ENCODE measurements at places on chromosomes 3 and 15.

- no peak overlapping the region for H3K4me3 ChIP-seq
- no peaks in the 10 kb centered on the region for H3K36me3 ChIP-seq
- H3K27me3 ChIP-seq: peaks cover 2% of the 10 kb centered on the region
- peaks cover 9% of the 10 kb centered on the region for H3K4me1 ChIP-seq
Observed at GRCh38 chr3:100634493-100635272, 25.3 kb downstream of the ADGRG7 start.

- peaks cover 3% of the 10 kb centered on the region for H3K4me1 ChIP-seq
- DNase-seq: no peak
- H3K27ac ChIP-seq: no peak overlapping the region
- H3K27me3 ChIP-seq: no peaks in the 10 kb centered on the region
- H3K4me3 ChIP-seq: no peak overlapping the region
Observed at GRCh38 chr15:80760960-80761359, 18.2 kb upstream of the CEMIP start.

GRCh38 chr15:66496951-66497501 lies 536 bp downstream of the SNAPC5 start:
- H3K27me3 ChIP-seq: no peaks in the 10 kb centered on the region
- peak overlapping the region; percentile 91 for H3K4me3 ChIP-seq
- H3K4me1 ChIP-seq: peaks cover 64% of the 10 kb centered on the region

GRCh38 chr3:49198611-49199230 lies 27.3 kb downstream of the KLHDC8B start:
- H3K4me1 ChIP-seq: no peaks in the 10 kb centered on the region
- no peaks in the 10 kb centered on the region for H3K36me3 ChIP-seq
- no peak for DNase-seq
- peaks cover 9% of the 10 kb centered on the region for H3K27me3 ChIP-seq

DNA sequence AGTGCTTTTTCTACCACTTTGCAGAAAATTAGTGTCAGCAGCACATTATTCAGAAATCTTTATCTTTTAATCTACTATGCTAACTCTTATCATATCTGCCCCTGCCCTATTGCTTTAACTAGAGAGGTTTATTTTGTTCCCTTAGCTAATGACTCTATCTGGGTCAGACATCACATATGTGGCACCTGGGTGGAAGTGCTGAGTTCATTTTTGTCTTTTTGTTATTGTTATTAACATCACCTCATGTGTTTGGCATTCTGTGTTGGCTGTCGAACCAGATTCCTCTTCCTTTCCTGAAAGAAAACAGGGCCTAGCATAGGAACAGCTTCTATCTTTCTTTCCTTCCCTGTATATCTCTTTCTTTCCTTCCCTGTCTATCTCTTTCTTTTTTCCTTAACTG lies 100.7 kb downstream of the RBMS3 start:
- H3K27me3 ChIP-seq: no peaks in the 10 kb centered on the region
- H3K4me3 ChIP-seq: no peak overlapping the region
- no peaks in the 10 kb centered on the region for H3K4me1 ChIP-seq
- no peak for DNase-seq
- H3K36me3 ChIP-seq: no peaks in the 10 kb centered on the region

DNA sequence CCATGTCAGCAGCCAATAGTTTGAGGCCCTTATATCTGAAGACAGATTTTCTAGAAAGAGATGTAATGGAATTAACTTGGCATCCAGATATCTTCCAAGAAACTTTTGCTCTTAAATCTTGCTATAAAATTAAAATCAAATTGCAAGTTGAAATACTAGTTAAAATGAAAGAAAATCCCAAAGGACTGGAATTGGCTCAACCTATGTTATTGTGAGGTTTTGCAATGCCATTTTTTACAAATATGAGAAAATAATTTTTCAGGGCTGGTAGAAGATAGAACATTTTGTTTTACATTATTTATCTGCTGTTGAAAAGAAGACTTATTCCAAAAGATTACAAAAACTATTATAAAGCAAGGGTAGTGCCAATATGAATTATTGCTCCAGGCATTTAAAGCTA lies 92.2 kb upstream of the AGTR1 start:
- H3K27me3 ChIP-seq: no peaks in the 10 kb centered on the region
- no peak overlapping the region for H3K4me3 ChIP-seq
- no peaks in the 10 kb centered on the region for H3K36me3 ChIP-seq
- DNase-seq: no peak
- no peaks in the 10 kb centered on the region for H3K4me1 ChIP-seq

DNA sequence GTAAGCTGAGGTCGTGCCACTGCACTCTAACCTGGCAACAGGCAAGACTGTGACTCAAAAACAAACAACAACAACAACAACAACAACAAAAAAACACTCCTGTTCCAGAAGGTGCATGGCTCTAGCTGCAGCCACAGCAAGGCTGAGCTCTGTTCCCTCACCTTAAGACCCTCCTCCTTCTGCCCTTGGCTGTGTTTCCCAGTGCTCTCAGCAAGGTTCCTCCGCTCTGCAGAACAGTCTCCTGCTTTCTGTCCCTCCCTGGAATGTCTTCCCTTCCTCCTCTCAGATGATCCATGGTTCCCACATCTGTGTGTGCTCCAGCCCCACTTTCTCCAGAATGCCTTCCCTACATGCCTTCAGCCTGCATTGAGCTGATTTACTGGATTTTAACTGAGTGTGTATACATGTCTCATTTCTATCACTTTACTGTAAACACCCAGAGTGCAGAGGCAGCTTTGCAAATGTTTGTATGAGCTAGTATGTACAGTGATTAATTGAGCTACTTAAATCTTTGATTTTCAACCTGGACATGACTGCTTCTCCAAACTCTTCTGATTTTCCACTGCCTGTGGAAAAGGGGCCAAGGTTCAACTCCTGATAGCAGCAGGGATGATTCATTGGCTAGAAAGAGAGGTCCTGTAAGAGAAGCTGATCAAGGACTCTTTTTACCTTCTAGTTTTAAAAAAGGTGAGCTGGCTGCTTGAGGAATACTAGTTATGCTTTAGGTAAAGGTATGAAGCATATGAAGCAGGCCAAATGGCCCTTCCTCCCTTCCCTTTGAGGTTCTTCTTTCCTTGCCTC lies 14.7 kb downstream of the ANKUB1 start:
- H3K4me3 ChIP-seq: no peak overlapping the region
- H3K27ac ChIP-seq: no peak overlapping the region
- no peak for DNase-seq
- peaks cover 4% of the 10 kb centered on the region for H3K27me3 ChIP-seq

GRCh38 chr3:62241279-62241678 lies 132.1 kb downstream of the FEZF2 start:
- H3K4me1 ChIP-seq: no peaks in the 10 kb centered on the region
- DNase-seq: no peak
- peaks cover 1% of the 10 kb centered on the region for H3K27me3 ChIP-seq
- H3K36me3 ChIP-seq: no peaks in the 10 kb centered on the region
- H3K27ac ChIP-seq: no peak overlapping the region

GRCh38 chr3:53725387-53725995 lies 120.7 kb downstream of the CHDH start:
- H3K27ac ChIP-seq: peak overlapping the region; percentile 88
- H3K4me1 ChIP-seq: peaks cover 65% of the 10 kb centered on the region

GRCh38 chr3:141269961-141270360 lies 38.3 kb downstream of the PXYLP1 start:
- no peak overlapping the region for H3K4me3 ChIP-seq
- peaks cover 64% of the 10 kb centered on the region for H3K4me1 ChIP-seq
- DNase-seq: no peak

DNA sequence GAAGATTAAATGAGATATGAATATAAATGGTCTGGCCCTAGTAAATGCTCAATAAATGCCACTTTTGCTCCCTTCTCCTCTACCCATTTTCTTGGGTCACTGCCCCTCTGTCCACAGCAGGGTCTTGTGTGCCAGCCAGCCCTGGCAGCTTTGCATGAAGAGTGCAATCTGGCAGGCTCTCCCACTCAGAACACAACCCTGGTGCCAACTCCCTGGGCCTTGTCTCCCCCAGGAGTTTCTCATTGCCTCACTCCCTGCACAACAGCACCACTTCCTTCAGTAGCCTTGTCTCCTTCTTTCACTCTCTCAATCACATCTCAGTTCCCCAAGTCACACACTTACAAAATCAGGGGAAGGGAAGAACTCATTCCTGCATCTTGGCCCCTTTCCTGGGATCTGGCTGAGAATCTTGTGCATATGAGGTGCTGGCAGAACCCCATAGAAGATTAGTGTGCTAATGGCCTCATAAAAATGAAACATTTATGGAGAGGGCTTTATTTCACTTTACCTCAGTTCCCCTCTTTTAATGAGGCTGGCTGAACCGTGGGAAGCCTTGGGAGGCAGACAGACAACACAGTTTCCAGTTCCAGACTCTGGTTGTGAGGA lies 445.9 kb upstream of the PROK2 start:
- no peaks in the 10 kb centered on the region for H3K4me1 ChIP-seq
- no peak overlapping the region for H3K4me3 ChIP-seq
- peaks cover 6% of the 10 kb centered on the region for H3K27me3 ChIP-seq
- H3K36me3 ChIP-seq: peaks cover 6% of the 10 kb centered on the region

DNA sequence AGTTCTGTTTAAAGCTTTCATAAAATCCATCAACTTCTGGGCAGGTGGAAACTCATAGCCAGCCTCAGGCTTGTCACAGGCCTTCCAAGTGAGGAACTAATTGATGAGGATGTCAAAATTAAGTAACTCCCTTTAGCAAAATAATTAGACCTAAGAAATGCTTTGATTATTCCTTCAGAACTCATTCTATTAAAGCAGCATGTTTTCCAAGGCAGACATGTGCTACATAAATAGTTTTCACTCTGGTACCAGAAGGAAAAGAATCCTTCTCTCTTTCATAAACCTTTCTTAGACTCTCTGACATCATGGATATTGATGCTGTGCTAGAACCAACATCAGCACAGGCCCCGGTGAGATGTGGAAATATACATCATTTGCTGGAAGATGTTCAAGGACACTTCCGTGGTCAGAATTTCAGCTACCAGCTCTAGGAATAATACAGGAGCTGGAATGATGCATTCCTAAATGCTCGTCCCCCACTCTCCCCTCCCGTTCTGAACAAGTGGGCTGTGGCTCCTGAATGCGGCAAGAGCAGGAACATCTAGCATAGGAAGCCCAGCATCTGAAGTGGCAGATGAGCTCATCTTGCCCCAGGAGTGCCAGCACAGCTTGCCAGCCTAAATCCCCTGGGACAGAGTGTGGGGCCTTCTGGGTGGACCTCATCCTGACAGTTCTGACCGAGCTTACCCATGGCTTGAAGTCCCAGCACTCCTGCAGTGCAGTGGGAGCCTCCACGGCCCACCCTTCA lies 82.4 kb downstream of the WWTR1 start:
- H3K36me3 ChIP-seq: no peaks in the 10 kb centered on the region
- DNase-seq: no peak
- peaks cover 49% of the 10 kb centered on the region for H3K4me1 ChIP-seq
- peaks cover 2% of the 10 kb centered on the region for H3K27me3 ChIP-seq

DNA sequence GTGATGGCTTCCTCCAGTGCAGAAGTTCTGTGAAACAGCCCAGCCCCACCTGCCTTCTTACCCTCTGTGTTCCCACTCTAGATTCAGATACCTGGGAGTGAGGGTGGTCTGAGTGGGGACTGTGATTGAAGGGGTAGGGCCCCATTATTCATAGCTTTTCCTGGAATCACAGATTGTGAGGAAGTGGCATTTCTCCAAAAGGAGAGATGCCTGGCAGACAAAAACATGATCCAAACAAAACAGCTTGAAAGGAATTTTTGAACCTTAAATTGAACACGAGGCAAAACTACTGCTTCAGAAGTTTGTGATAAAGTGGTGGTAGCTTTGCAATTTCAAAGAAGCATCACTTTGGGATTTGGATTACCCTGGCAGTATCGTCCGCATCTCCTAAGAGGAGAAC lies 29.2 kb upstream of the NEO1 start:
- no peak overlapping the region for H3K27ac ChIP-seq
- H3K27me3 ChIP-seq: peaks cover 42% of the 10 kb centered on the region
- no peak for DNase-seq

DNA sequence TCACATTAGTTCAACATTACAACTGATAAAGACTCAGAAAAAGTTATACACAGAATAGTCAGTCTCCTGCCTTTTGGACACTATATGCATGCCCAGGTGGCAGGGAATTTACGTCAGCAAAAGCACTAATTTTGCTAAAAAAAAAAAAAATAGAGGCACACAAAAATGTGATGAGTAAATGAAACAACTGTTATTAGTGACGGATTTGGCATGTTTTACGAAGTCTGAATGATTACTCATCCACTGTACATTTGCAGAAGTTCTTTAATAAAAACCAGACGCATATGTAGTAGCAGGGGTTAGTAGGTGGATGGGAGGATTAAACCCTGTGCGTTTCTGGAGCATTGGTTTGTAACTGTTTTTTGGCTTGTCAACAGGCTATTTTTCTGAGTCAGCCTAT lies 99.0 kb downstream of the MITF start:
- H3K27ac ChIP-seq: no peak overlapping the region
- H3K4me3 ChIP-seq: no peak overlapping the region
- no peaks in the 10 kb centered on the region for H3K27me3 ChIP-seq
- no peaks in the 10 kb centered on the region for H3K4me1 ChIP-seq
- no peaks in the 10 kb centered on the region for H3K36me3 ChIP-seq
- no peak for DNase-seq

GRCh38 chr3:10389995-10390394 lies 69.1 kb upstream of the SEC13 start:
- no peak overlapping the region for H3K4me3 ChIP-seq
- no peaks in the 10 kb centered on the region for H3K36me3 ChIP-seq
- H3K4me1 ChIP-seq: peaks cover 27% of the 10 kb centered on the region
- DNase-seq: no peak
- peaks cover 2% of the 10 kb centered on the region for H3K27me3 ChIP-seq

- DNase-seq: no peak
- no peak overlapping the region for H3K4me3 ChIP-seq
- H3K4me1 ChIP-seq: no peaks in the 10 kb centered on the region
- H3K36me3 ChIP-seq: no peaks in the 10 kb centered on the region
- peaks cover 46% of the 10 kb centered on the region for H3K27me3 ChIP-seq
Observed at GRCh38 chr3:186079925-186080324, 29.0 kb downstream of the ETV5 start.

- DNase-seq: no peak
- H3K27me3 ChIP-seq: no peaks in the 10 kb centered on the region
- H3K4me1 ChIP-seq: no peaks in the 10 kb centered on the region
- no peak overlapping the region for H3K27ac ChIP-seq
- no peaks in the 10 kb centered on the region for H3K36me3 ChIP-seq
Observed at GRCh38 chr3:20478436-20478835, 292.4 kb upstream of the SGO1 start.
